Naive thymus-derived CD8-positive, alpha-beta T cell (primary cell): ENCODE measurements at places on chromosomes 11 and 22. TPM values are rescaled to one million over a fixed set of nuclear protein-coding genes. Genes with fewer than 3 reads are reported as not detected.

DNA sequence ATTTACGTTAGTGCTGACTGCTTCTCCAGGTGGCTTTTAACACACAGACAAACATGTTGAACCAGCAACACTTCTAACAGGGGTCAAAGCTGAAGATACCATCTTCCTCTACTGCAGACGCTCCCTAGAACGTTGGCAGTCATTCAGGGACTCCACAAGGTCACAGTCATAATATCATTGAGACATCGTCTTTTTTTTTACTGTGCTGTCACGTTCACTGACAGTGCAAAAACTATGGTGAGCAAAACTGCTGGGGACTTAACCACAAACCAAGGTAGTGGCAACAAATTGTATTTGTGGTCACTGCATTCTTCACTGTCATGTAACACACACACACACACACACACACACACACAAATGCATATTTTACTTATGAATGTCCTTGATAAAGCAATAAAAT, 244.9 kb downstream of the CASP12 start:
- peaks cover 12% of the 10 kb centered on the region for H3K36me3 ChIP-seq
- peaks cover 14% of the 10 kb centered on the region for H3K4me1 ChIP-seq
- no peak for DNase-seq

GRCh38 chr22:39446239-39446721, 10.5 kb upstream of the MGAT3 start:
- peaks cover 18% of the 10 kb centered on the region for H3K4me1 ChIP-seq
- H3K36me3 ChIP-seq = no peaks in the 10 kb centered on the region
- peak overlapping the region; percentile 48 for H3K4me3 ChIP-seq
- H3K27me3 ChIP-seq = no peaks in the 10 kb centered on the region
- no peak for DNase-seq

- peaks cover 31% of the 10 kb centered on the region for H3K4me1 ChIP-seq
- no peak for DNase-seq
- no peak overlapping the region for H3K4me3 ChIP-seq
- peak overlapping the region; percentile 58 for H3K27ac ChIP-seq
- peaks cover 23% of the 10 kb centered on the region for H3K36me3 ChIP-seq
- no peaks in the 10 kb centered on the region for H3K27me3 ChIP-seq
Observed at GRCh38 chr22:39974065-39974464, 13.9 kb downstream of the TMA7B start.

The PANX3 gene
- polyA plus RNA-seq = not detected

The LSP1 gene
- polyA plus RNA-seq = 338 TPM

The SERGEF gene
- 69.3 TPM for polyA plus RNA-seq

The MMP10 gene
- not detected for polyA plus RNA-seq
